Nasal cavity respiratory epithelium epithelial cell of viscerocranial mucosa (primary cell): ENCODE measurements at places on chromosomes 16 and 17. TPM values are rescaled to one million over a fixed set of nuclear protein-coding genes. Genes with fewer than 3 reads are reported as not detected.

Gene SLFN11
- total RNA-seq: 1.6 and 6.5 TPM in 2 replicates

Gene BRCA1
- 3.2 and 5.1 TPM in 2 replicates for total RNA-seq

Gene DNAI2
- 0.07 TPM in 1 of 2 replicates, not detected in the other for total RNA-seq

Gene PIK3R6
- total RNA-seq: not detected in 2 replicates

Gene TADA2A
- total RNA-seq: 19.5 and 21.1 TPM in 2 replicates

Gene IRX3
- 2.1 and 4.1 TPM in 2 replicates for total RNA-seq

Gene CACNA1G
- total RNA-seq: not detected in 2 replicates

Gene G6PC1
- total RNA-seq: not detected in 2 replicates

Gene ASGR1
- 0.07 TPM in 1 of 2 replicates, not detected in the other for total RNA-seq

Gene CDH11
- total RNA-seq: 7.9 and 12.4 TPM in 2 replicates

Gene CPHXL2
- total RNA-seq: not detected in 2 replicates

Gene MPP3
- total RNA-seq: 5.8 and 10.0 TPM in 2 replicates

Gene PPM1E
- total RNA-seq: 0.21 and 0.68 TPM in 2 replicates

Gene NR1D1
- 1.7 and 5.7 TPM in 2 replicates for total RNA-seq

Gene HS3ST3B1
- 0.21 and 0.34 TPM in 2 replicates for total RNA-seq

Gene CCL16
- not detected in 2 replicates for total RNA-seq

Gene CLDN9
- under 0.01 and 0.14 TPM in 2 replicates for total RNA-seq

Gene CYBA
- 68.4 and 105 TPM in 2 replicates for total RNA-seq

Gene SOCS1
- 1.4 and 1.9 TPM in 2 replicates for total RNA-seq

Gene SENP3
- total RNA-seq: 76.8 and 126 TPM in 2 replicates

Gene CDH8
- total RNA-seq: 0.21 and 1.0 TPM in 2 replicates

Gene NPIPB5
- 42.7 and 133 TPM in 2 replicates for total RNA-seq

Gene CD300LB
- total RNA-seq: not detected in 2 replicates

Gene PRSS33
- total RNA-seq: not detected in 2 replicates

Gene CNTNAP1
- under 0.01 and 0.71 TPM in 2 replicates for total RNA-seq

Gene ASGR2
- not detected in 2 replicates for total RNA-seq

Gene POLG2
- 10.1 and 12.3 TPM in 2 replicates for total RNA-seq

Gene GALR2
- 0.14 TPM in 1 of 2 replicates, not detected in the other for total RNA-seq

Gene PSME3IP1
- total RNA-seq: 74.5 and 75.3 TPM in 2 replicates
